ENCODE measurements at places on chromosomes 4 and X.

DNA sequence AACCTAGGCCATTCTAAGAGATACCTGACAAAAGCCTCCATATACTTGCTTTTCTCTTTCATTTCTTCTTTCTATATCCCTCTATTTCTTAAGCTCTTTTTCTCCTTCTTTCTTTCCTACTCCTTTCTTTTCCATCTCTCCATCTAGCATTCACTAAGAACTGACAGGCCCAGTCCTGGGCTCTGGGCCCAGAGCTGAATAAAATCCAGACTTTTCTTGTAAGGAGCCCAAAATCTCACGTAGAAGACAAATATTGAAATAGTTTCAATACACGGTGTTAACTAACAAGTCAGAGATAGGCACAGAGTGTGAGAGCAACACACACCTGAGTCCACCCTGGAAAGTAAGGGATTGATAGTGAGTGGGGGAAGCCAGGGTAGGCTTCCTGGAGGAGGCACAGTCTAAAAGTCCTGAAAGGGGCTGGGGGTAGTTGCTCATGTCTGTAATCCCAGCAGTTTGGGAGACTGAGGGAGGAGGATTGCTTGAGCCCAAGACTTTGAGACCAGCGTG lies 73.2 kb upstream of the EFNB1 start:
- DNase-seq: no peak

DNA sequence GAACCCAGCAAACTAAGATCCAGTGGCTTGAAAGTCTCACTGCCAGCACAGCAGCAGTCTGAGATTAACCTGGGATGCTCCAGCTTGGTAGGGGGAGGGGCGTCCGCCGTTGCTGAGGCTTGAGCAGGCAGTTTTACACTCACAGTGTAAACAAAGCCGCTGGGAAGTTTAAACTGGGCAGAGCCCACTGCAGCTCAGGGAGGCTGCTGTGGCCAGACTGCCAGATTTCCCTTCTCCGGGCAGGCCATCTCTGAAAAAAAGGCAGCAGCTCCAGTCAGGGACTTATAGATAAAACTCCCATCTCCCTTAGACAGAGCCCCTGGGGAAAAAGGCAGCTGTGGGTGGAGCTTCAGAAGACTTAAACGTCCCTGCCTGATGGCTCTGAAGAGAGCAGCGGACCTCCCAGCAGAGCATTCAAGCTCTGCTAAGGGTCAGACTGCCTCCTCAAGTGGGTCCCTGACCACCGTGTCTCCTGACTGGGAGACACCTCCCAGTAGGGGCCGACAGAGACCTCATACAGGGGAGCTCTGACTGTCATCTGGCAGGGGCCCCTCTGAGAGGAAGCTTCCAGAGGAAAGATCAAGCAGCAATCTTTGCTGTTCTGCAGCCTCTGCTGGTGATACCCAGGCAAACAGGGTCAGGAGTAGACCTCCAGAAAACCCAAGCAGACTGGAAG lies 45.1 kb upstream of the CDX4 start:
- no peak for DNase-seq

GRCh38 chrX:129682979-129683378 lies 28.2 kb upstream of the APLN start:
- DNase-seq: no peak

DNA sequence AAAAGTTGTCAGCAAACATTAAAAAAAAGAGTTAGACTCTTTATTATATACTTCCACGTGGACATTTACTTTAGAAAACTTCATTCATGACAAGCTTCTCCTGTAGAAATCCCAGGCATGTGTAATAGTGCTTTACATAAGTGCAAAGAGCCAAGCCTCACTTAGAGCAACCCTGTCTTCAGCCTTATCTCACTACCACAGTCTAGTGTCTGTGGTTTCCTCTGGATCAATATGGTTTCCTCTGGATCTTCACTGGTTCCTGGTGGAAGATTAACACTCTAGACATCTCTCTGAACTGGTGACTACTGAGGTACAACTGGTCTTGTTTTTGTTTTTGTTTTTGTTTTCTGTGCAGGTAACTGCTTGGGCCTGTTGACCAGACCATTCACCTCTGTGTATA lies 18.4 kb upstream of the ARMCX5 start:
- DNase-seq: no peak

GRCh38 chrX:11472879-11473278 lies 179.7 kb downstream of the AMELX start:
- DNase-seq: no peak

GRCh38 chr4:70356185-70356584 lies 4.4 kb upstream of the SMR3A start:
- no peak for DNase-seq

- DNase-seq: no peak
These were observed 30.0 kb upstream of the SMIM10L2A start for GRCh38 chrX:135391734-135392133.

DNA sequence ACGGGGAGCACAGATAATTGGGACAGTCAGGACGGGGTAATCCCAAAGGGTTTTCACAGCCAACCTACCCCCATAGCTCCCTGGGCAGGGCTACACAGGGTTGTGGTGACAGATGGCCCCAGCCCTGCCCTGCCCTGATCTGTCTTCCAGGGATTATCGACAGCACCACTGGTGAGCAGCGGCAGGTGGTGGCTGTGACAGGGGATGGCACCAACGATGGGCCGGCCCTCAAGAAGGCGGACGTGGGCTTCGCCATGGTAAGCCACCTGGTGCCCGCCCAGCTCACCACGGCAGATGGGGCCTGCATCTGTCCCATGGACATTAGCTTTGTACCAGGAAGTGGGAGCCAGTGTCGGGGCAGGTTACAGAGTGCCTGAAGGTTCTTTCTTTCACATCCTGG lies 39.3 kb downstream of the ATP2B3 start:
- DNase-seq: no peak

DNA sequence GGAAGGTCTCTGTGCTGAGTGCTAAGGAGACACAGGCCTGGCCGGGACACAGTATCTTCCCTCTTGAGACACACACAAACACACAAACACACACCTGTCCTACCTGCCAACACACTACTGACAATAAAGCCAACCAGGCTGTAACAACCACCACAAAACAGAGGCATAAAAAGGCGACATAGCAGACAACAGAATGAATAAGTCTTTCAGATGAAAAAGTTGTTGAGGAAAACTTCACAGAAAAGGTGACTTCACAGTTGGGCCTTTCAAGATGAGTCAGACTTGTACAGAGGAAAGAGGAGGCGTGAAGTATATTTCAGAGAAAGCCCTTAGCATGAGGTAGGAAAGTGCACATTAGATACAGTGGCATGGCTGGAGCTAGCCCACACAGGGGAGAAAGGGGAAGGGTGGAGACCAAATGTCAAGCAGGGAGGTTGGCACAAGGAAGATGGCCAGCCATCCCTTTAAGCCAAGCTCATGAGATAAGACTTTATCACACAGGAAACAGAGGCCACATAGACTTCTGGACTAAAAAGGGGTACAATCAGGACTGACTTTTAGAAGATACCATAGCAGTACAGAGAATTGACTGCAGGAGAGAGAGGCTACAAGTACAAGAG lies 54.0 kb downstream of the SLC9A7 start:
- DNase-seq: no peak

DNA sequence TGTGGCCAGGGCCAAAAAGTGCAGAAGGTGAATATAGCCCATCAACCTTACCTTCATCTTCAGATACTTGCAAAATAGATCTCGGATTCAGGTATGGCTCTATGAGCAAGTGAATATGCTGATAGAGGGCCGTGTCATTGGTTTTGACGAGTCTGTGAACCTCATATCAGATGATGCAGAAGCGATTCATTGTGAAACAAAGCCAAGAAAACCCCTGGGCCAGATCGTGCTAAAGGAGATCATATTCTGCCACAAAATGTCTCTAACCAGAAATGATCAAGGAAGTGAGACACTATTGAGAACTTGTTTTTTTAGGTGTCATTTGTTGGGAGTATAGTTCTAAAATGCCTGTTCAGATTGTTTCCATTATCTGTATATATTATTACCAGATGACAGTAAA lies 48.3 kb downstream of the PDK3 start:
- no peak for DNase-seq

DNA sequence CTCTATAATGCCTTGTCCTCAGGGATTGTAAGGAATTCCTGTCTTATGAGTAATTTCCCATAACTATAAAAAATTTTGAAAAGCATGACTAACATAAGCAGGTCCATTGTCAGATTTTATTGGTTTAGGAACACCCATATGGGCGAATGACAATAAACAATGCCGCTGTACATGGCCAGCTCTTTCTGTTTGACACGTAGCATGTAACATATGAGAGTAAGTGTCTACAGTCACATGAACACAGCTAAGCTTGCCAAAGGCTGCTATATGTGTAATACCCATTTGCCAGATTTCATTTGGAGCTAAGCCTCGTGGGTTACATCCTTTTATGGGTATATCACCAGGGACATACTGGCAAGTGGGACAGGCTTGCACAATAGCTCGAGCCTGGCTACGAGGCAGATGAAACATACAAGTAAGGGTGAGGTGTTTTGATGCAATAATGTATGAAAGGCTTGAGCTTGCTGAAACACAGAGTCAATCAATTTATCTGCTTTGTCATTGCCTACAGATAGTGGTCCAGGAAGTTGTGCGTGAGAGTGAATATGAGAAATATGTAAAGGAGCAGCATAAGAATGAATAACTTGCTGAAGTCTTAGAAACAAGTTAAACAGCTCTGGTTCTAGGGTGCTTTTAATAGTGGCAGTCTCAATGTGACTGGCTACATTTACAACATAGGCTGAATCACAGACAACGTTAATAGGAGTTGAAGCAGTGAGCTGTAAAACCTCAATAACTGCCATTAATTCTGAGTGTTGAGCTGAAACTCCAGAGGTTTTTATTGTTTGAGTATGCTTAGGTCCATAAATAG lies 67.4 kb upstream of the UGT2B10 start:
- no peak for DNase-seq

GRCh38 chrX:35625714-35626113 lies 172.4 kb upstream of the MAGEB16 start:
- DNase-seq: no peak

- DNase-seq: no peak
These were observed 39.5 kb downstream of the KANTR start for GRCh38 chrX:53133400-53133799.

DNA sequence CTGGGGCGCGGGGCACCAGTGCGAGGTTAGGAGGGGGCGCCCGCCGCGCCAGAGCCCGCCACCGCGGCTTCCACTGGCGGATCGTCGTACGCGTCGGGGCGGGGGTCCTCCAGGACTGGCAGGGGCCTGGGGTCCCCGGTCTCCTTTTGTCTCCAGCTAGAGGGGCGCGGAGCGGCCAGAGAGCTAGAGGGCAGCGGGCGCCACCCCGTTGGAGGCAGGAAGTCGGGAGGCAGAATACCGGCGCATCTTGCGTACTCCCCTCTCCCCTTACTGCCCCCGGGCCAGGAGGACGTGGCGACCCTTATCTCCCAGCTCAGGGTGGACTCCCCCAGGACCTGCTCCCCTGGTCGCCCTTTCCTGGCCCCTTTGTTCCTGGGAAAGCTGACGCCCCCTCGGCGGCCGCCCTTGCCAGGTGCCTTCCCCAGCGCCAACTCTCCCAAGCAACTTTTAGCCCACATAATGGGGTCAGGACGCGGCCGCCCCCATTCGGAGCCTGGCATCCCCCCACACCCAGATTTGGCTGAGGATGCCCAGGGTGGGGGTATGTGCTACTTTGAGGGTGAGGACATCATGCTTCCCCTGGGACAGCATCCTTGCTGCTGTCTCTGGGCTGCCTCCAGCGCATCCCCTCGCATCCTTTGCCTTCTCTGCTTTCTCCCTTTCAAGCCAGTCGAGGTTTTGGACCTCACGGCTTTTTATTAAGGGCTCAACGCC lies 933 bp downstream of the CNKSR2 start:
- DNase-seq: no peak

GRCh38 chrX:70029863-70030262 lies 19.9 kb downstream of the AWAT2 start:
- DNase-seq: no peak

- no peak for DNase-seq
These were observed 160.3 kb upstream of the JADE1 start for GRCh38 chr4:128649161-128649560.

GRCh38 chr4:130511776-130512175 lies 1415.8 kb downstream of the C4orf33 start:
- no peak for DNase-seq

DNA sequence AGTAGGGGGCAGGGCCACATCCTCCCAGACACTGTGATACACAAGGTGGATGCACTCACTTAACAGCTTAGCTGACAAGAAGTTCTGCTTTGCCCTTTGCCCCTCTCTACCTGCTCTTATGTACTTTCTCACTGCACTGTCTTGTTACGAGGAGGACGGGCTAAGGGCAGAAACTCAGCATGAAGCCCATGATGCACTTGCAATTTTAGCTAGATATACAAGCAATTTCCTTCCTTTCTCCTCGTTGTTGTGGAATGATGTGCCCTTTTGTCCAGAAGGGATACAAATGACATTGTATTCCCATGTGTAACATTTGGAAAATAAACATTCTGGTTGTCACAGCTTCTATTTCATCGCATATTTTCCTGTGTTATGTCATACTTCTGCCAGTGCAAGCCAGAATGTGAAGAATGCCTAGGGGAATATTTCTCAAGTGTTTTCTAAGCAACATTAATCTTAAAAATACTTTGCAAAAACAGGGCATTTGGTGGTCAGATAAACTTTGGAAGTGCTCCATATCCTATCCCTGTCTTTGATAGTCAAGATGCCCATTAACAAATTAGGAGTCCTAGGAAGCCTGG lies 47.2 kb downstream of the MAOA start:
- no peak for DNase-seq

GRCh38 chr4:10344824-10345223 lies 112.4 kb downstream of the ZNF518B start:
- no peak for DNase-seq

GRCh38 chr4:17168571-17168970 lies 270.1 kb upstream of the LDB2 start:
- DNase-seq: no peak

DNA sequence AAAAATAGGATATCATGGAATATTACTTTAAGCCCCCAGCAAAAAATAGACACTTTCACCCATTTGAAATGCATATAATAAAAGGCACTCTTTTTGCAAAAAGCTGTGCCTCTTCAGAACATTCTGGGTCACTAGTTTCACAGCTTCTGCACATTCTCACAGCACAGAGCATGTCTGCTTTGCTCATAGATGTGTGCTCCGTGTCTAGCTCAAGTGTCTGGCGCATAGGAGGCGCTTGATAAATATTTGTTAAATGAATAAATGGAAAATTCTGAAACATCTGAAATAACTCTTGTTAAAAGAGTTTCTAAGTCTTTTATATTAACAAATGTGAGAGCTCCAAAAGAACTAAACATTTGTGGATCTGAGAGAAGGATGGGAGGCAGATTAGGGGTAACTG lies 275.2 kb downstream of the PTTG2 start:
- DNase-seq: no peak
